ENCODE measurements at places on chromosomes 2 and 18.
A peak's percentile ranks its signal among the peaks of the same experiment; 100 is the strongest.

GRCh38 chr2:82697231-82697630, 1761.8 kb downstream of the SUCLG1 start:
- no peak for DNase-seq

DNA sequence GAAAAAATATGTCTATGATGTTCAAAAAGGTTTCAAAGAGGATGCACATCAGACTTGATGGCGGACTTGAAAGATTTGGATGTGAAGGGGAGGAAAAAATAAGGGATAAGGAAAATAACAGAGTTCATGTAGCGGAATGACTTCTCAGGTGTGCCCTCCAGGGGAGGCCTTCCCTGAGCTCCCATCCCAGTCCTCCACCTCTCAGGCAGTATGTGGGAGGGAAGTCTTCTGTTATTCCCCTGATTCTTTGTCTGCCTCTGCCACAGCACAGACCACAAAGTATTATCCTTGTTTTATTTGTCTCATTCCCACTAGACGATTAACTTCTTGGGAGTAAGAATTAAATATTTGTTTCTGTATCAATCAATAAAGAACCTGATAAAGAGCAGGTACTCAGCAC, 17.7 kb downstream of the COL5A2 start:
- DNase-seq, result no peak

DNA sequence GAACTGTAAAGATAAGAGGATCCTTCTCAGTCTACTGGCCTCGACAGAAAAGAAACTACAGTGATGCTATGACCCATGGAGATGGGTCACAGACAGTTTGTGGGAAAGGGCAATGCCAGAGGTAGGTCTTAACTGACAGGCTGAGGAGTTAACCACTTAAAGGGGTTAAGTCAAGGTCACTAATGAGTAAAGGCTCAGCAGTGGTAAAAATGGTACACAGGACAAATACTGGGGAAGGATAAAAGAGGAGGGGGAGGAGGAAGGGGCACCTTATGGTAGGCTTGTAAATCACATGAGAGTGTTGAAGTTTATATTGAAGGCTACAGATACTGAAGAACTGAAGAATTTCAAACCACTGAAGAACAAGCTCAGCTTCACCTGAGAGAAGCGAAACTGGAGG, 9.9 kb downstream of the IER3IP1 start:
- DNase-seq, result no peak

DNA sequence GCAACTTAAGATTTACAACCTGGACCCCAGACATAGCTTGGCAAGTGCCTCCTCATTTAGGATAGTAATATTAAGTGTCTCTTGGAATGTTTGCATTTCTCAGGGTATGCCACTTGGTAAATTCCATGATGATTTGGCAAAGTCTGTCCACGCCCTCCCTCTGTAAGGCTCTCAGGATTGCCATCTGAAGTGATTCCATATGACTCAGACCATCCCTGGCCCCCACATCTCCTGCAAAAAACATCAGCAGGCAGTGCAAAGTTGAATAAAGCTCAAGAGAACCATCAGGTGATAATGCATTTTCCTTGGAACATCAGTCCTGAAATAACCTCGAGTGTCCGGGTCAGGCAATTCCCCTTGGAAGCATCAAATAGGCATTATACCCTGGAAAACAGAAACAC, 27.1 kb upstream of the PIEZO2 start:
- no peak for DNase-seq

DNA sequence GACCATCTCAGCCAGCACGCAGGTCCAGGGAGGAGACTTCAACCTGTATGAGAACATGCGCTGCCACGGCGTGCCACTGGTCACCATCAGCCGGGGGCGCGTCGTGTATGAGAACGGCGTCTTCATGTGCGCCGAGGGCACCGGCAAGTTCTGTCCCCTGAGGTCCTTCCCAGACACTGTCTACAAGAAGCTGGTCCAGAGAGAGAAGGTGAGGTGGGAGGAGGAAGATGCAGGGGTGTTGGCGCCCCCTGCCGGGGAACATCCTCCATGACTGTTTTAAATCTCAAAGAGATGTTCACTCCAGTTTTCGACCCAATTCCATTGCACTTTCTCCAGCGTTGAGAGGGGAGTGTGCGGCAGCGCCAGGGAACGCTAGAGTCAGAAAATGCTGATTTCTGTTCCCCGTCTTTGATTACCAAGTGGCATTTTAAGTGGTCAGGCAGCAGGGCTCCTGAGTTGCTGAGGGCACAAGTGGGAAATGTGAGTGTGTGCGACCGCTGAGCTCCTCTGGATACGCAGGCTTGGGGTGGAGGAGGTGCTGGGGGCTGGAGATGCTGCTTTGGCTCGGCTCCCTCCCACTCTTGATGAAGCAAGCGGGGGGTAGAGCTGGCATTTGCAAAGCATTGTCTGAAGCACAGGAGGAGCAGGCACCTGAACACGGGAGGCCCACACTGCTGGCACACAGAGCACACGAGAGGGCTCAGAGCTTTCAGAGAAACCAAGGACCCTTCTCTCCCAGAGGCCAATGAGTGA, 27.7 kb upstream of the MAPRE3 start:
- peak; percentile 37 for DNase-seq
